ENCODE measurements at places on chromosomes 4 and X.

DNA sequence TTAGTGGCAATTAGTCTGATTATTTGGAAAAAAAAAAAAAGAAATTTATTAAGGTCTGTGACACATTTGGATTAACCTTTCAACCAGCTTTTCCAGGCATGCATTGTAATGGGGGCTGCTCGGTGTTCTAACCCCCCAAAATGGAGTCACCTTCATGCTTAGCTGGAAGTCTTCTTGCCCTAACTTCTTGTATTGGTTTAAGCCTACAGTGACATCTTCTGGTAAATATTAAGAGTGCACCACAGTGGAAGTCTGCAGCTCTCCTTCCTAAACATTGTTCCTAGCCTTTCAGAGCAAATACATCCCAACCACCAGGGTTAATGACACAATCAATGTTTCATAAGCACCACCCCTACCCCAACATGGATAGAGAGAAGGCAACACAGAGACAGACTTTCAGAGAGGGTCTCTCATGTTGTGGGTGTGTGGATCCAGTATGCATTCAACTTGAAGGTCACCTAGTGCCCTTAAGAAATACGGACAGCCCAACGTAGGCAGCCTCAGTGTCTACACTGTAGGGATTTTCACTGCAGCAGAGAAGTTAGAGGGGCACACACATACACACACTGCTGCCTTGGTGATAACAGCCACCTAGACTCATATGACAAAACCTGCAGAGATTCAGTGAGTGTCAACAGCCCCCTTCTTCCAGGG lies 142.9 kb upstream of the MBNL3 start:
- DNase-seq = no peak

DNA sequence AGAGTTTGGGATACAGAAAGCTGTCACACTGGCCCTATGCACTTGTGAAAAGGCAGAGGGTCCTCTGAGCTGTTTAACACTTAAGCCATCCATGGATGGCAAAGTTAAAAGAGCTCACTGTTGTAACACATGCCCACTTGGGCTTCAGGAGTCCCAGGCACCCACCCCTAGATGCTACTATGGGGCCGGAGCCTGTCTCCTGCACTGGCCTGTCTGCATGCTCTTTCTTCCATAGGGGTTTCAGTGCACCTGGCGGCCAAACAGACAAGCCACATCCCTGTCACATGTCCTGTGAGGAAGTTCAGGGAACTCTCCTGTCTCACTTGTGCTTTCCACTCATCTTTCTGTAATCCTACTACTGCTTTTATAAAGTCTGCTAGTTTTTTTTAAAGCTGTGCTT lies 2586.0 kb downstream of the PCDH7 start:
- no peak for DNase-seq

DNA sequence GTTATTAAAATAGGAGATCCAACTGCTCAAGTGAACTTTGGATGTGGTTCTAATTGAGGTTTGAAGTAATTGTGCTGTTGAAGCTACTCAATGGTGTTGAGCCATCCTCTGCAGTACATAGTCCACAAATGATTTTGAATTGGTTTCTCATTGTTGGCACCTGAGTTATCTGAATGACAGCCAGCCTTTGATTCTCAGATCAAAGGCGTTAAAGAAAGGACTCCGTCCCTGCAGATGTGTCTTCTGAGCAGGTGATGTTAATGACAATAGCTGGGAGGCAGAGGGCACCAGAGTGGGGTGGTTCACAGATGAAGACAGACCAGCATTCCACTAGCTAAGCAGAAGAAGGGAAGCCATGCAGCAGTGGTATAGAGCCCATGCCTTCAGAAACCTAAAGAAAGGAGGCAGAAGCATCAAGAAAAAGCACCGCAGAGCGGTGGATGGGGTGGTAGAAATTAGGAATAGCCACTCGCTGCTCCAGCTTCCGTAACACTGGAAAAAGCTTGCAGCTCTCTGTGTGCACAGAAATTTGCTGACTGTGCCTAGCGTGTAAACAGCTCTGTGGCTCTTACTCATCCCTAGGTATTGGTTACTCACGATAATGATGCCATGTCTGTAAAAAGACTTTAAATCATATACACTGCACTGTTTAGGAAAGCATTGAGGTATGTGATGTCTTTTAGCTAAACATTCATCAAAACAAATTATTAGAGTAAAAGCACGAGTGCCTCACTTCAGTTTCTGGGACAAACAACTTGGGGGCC lies 79.2 kb upstream of the CLCN4 start:
- DNase-seq = no peak

DNA sequence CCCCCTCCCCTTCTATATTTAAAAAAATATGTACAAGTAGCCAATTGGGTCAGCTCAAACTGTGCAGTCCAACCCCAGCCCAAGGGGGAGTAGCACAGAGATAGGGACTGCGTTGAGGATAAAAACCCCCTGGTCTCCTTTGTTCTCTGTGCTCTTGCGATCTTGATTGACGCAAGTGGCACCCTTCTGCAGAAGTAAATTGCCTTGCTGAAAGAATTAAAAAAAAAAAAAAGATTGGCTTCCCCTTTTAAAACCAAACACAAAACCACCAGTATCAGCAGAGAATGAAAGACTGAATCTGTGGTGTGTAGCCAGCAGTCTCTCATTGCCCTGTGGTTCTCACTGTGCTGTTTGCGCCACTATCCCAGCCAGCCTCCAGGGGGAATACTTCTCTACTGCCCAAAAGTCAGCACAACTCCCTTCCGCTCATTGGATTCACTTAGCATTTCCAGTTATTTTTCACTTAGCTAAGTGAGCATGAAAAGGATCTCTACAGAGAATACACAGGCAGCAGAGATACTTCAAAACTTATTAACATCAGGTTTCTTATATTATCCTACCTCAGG lies 29.7 kb downstream of the MANBA start:
- DNase-seq = no peak

DNA sequence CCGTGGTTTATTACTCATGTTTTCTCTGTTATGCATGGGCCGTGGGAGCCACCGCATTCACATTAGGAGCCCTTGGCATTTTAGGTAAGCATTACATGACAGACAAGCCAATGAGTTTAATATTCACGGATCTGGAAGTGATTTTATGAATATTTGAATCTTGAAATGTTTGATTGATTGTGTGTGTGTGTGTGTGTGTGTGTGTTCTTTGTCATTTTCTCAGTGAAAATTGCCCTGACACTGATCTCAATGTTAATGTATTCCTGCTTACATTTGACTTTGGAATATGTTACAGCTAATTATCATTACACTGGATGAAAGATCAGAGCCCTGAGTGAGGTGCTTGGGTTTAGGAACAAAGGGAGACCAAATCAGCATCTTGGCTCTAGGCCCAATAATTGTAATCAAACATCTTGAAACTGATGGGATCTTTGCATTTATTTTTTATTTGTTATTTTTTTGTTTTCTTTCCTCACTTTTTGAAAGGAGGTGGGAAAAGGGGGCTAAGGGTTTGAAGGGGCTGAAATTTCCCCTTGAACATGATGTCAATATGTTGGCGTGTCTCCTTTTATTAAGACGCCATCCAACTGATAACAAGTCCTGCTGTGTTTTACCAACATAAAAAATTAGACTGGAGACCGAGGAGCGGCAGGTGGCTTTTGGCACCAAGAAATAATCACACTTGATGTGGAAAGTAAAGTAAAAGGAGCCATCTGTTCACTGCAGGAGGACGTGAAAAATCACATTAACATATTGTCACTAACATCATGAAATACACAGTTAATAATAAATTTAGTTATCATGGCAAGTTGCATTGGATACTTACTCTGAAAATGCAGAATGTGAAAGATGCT lies 5.2 kb upstream of the GK2 start:
- DNase-seq = no peak

DNA sequence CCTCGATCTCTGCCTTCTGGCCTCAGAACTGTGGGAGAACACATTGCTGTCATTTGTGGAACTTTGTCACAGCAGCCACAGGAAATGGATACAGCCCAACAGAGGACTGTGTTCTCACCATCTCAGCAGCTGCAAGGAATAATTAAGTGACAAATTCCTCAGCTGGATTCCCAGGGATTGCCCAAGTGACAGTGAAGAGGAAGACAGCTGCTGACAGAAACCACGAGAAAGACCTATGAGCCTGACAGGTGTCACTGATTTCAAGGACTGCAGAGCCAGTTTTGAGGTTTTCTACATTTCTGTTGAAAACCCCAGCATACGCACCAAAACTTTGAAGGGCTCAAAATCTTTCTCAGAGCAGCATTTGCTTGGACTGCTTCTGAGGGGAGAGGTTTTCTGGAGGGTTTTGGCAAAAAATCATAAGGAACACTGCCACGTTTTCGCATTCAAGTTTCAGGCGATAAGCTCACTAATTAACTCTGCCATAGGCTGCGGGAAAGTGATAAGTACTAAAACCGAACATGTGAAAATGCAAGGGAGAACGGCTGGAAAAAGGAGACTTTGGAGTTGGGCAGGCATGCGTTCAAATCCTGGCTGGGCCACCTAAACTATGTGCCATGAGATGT lies 88.8 kb downstream of the DRD5 start:
- no peak for DNase-seq

DNA sequence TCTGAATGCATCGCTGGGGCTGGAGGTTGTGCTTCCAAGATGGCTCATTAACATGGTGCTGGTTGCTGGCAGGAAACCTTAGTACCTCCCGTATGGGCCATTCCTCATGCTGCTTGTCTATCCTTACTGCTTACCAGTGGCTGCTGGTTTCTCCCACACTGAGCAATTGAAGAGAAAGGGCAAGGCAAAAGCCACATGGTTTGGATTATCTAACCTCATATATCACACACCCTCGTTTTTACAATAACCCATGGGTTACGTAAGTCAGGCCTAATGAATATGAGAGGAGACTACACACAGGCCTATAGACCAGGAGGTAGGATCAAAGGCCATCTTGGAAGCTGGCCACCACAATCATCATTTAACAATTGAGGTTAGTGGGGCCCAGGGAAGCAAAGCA lies 141.8 kb upstream of the EDNRA start:
- no peak for DNase-seq

GRCh38 chr4:70815370-70815769 lies 24.3 kb downstream of the GRSF1 start:
- DNase-seq = no peak

DNA sequence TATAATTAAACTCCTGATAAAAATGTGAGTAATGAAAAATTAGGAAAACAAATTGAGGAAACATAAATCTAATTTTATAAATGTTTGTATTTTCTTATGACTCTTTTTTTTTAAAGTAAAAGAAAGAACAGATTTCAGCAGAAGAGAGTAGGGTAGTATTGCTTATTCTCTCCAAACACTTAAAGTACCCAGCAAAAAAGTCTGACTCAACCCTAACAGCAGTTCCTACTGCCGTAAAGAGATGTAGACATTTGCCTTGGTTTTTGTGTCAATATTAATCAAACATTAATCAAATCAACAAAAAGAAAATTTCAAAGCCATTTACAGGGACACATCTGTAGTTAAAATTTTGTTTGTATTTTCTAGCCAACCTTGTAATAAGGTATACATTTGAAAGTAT lies 508.4 kb downstream of the IL15 start:
- DNase-seq = no peak

DNA sequence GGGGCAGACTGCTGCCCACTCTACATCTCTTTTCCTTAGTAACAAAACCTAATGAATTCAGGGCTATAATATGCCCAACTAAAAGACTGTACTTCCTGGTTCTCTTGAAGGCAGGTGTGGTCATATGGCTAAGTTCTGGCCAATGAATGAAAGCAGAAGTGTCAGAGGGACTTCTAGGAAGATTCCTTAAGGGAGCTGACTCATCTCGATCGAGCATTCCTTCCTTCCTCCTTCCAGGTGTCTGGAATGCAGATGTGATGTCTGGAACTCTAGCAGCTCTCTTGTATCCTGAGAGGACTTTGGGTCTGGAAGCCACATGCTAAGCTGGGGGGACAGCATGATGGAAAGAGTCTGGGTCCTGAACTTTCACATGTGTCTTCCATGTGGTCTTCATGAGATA lies 116.2 kb upstream of the STX18 start:
- DNase-seq = no peak

DNA sequence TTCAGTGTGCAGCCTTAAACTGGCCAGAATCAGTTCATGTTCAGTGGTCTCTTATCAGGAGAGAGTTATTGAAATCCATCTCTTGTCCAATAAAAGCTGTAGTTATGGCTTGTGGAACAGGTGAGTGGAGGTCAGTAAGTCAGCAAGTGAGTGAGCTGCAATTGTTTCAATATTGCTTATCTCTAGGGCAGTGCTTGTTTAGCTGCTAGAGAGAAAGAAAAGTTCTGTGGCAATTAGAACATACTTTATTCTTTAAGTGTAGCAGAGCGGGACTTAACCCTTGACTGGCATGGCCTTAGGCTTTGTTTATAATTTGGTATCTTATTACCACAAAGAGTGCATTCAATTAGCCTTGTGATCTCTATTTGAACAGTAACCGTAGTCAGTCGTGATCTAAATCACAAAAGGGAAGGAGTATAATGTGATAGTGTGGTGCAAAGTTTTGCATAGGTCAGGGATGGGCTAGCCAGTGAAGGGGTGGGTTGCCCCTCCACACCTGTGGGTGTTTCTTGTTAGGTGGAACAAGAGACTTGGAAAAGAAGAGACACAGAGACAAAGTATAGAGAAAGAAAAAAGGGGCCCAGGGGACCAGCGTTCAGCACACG lies 6.9 kb upstream of the ETDC start:
- no peak for DNase-seq

DNA sequence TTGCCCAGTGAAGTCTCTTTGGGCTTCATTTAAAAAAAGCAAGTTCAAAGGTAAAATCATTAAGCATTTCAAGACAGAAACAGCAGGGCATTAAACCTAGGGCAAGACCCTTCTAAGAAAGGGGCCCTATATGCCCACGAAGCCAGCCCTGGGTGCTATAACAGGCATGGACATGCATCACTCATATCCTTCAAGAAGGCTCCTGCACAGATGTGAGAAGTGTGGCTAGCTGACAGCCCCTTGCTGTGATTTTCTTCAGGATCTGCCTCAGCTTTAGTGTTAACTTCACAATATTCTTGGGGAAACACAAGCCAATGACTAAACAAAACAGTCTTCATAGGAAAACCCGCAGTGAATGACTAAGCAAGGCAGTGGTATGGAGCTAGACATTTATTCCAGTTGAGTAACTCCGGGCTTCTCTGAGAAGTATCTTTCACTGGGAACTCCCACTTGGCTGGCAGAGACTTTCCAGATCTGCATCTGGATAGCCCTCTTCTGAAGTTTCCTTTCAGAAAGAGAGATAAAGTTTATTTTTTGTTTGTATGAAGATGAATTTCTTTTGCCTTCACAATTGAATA lies 11.9 kb upstream of the MAOA start:
- no peak for DNase-seq

DNA sequence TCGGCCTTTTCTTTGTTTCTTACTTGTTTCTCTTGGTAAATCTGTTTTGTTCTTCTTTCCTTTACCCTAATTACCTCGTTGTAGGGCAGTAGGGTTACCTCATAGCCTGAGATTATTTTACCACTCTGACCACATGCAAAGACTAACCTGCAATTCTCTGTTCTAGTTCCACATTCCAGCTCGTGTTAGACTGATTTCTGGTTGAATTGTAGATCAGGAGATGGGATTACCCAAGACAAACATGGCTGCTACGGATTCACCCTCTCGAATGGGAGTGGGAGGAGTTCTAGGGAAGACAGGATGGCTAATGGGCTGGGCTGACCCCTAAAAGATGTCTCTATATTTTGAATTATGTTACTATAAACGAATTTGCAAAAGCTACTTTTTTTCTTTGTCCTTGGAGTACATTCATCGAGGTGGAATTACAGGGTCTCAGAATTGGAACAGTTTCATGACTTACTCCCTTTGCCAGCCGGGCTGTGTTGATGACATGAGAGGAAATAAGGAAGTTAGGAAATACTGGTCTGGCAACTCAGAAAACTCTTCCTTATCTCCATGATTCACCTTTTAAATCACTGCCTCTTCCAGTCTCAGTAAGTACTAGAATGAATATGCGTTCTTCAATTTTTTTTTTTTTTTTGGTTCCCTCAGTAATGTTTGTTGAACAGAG lies 36.7 kb upstream of the FBXW7 start:
- no peak for DNase-seq

All from thoracic aorta (tissue), 2 donors.